NCI-H460 (cell line): ENCODE measurements at places on chromosomes 3 and 15.

GRCh38 chr15:52379395-52380106 lies 83.9 kb upstream of the MYO5C start:
- DNase-seq: no peak

DNA sequence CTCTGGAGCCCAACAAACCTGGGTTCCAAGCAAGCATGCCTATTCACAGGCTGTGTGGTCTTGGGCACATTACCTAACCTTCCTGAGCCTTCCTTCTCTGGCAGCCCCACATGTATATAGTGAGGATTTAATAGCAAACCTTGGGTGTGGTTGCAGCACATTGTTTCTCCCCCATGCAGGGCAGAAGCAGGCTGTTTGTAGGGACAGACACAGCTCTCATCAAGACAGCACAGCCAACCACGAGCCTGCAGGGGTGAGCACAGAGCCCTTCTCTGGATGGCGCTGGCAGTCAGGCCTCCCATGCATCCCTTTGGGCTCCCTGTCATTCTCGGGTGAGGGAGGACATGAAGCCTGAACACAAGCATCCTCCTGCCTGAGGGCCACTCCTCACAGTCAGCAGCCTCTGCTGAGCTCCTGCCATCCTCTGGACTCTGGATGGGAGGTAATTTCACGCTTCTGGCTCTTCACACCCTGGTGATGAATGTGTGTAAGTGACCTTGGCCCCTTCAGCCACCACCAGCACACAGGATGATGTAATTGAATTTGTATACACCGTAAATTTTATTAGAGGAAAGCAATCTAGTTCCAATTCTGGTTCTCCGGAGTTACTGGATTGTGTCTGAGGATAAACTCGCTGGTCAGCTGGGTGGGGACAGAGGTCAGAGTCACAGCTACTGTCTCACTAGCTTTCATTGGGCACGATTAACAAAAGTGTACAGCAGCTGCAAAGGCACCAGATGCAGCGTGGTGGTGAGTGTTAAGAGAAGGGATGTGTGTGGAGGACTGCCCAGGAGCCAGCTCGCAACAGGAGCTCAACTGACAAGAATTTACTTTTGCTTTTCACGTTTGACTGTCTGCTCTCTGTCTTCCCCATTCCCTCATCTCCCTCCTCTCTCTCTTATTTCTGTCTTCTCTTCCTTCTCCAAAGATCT lies 118.1 kb downstream of the CLSTN2 start:
- DNase-seq: no peak

DNA sequence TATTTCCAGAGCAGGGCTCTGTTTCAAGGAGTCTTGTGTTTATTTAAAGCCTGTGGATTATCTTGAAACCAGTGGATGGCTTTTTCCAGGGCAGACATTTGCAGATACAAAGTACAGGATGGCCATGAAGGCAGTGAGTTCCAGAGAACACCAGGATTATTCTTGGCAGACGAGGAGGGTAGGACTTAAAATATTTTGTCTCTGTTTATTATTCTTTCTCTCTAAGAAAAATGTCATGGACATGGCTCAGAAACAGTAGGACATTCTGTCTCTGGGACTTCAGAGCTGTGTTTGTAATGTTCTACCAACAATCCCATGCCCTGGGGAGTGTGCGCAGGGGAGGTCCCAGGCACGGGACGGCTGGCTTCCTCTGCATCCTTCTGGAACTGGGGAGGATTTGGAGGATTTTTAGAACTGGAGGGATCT lies 125.9 kb downstream of the ATP10A start:
- DNase-seq: no peak

DNA sequence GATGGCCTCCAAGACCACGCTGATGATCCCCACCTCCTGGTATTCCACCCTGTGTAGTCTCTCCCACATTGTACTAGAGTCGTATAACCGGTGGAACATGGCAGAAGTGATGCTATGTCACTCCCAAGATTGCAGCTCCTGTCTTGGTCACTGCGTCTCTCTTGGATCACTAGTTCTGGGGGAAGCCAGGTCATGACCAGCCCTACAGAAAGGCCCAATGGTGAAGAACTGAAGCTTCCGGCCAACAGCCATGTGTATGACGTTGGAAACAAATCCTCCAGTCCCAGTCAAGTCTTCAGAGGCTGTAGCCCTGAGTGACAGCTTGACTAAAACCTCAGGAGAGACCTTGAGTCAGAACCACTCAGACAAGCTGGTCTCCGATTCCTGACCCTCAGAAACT lies 61.9 kb upstream of the FNDC3B start:
- no peak for DNase-seq

DNA sequence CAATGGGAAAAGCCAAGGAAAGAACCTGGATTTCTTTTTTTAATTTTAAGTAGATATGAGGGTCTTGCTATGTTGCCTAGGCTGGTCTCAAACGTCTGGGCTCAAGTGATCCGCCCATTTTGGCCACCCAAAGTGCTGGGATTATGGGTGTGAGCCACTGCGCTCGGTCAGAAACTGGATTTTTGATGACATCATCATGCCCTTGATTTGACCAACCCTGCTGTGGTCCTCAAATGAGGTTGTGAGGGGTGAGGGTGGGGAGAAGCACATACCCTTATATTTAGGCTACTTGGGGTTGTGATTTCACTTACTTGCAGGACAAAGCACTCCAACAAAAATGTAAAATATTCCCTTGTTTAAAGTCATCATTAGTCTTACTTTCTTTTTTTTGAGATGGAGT lies 70.4 kb downstream of the C3orf38 start:
- no peak for DNase-seq

DNA sequence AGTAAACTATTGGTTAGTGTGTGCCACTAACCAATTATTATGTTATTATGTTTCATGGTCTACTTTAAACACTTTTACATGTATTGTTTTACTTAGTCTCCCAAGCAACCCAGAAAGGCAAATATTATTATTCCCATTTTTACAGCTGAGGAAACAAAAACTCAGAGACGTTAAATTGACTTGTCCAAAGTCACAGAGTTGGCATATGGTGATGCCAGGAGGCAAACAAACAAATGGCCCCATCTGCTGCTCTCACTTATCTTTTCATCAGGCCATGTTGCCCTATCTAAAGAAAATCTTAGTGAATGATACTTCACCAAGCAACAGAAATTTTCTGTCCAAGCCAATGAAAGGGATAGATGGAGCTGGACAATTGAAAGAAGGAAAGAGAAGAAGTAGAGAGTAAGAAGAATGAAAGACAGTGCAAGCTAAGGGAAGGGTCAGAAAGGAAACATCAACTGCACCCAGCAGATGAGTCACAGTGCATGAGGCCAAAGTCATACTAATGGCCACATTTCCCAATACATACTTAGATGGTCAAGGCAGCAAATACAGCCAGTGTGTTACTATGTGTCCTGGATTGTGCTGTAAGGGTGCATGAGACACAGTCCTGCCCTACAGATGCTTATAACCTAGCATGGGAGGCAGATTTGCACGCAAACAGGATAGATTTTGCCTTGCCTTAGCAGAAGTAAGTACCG lies 266.9 kb downstream of the KCNMB2 start:
- DNase-seq: no peak
